ENCODE measurements at places on chromosomes 12 and 14. TPM values are rescaled to one million over a fixed set of nuclear protein-coding genes. Genes with fewer than 3 reads are reported as not detected.

DNA sequence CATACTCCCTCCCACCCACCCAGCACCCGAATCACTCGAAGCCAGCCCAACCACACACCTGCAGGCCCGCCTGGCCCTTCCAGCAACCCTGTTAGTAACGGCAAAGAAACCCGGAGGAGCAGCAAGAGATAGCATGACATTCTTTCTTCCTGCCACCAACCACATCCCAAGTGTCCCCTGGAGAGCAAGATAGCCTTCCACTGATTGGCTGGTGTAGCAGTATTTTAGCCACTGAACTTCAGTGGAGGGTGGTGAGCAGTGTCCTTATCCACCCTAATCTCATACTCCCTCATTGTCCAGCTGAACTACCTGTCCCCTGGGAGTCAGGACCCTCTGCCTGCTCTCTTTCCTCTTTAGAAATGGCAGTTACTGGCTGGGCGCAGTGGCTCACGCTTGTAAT lies 769 bp upstream of the SLC39A5 start:
- no peaks in the 10 kb centered on the region for H3K4me1 ChIP-seq
- no peak for DNase-seq
- peaks cover 17% of the 10 kb centered on the region for H3K36me3 ChIP-seq
- H3K27me3 ChIP-seq, result no peaks in the 10 kb centered on the region
- no peak overlapping the region for H3K27ac ChIP-seq
- H3K4me3 ChIP-seq, result no peak overlapping the region

GRCh38 chr12:13386323-13387039 lies 190.0 kb downstream of the EMP1 start:
- no peaks in the 10 kb centered on the region for H3K4me1 ChIP-seq
- H3K4me3 ChIP-seq, result no peak overlapping the region
- peaks cover 2% of the 10 kb centered on the region for H3K36me3 ChIP-seq
- no peak overlapping the region for H3K27ac ChIP-seq
- H3K27me3 ChIP-seq, result no peaks in the 10 kb centered on the region
- peak; percentile 6 for DNase-seq

DNA sequence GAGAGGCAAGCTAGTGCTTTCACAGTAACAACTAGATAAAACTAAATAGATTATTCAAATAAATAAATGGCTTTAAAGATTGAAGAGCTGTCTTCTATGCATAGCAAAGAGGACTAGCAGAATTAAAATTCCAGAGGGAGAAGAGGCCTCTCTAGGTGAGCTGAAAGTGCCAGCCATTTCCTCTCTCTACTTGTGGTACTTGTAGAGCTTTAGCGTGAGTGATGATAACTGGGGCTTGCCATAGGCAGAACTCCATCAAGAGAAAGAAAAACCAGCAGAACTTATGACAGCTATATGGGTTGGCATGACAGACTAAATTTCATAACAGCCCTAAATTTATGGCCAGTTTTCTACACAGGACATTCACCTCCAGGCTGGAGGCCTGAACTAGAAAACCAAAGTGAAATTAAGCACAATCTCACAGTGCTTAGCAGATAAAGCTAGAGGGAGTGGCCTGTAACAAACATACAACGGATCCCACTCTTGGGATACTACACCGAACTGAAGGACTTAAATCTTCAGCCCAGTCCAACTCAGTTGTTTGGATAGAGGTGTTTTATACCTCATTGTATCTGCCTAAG lies 11.0 kb downstream of the SPTLC2 start:
- no peak for DNase-seq
- H3K4me3 ChIP-seq, result no peak overlapping the region
- peaks cover 24% of the 10 kb centered on the region for H3K36me3 ChIP-seq
- no peak overlapping the region for H3K27ac ChIP-seq

DNA sequence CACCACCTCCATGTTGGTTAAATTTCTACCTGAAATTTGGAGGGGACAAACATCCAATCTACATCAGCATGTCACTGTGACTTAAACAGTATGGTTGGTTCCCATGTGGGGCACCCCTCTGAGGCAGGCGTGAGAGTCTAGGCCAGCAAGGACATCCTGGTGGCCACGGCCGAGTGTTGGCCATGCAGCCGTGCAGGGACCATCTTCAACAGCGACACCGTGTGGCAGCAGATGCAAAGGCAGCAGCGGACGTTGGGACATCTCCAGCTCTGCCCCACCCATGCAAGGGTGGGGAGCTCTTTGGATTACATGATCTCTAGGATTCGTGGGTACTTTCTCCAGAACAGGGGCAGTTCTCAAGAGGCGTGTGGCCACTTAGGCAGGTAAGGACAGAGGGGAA lies 49.8 kb downstream of the NOC4L start:
- no peak overlapping the region for H3K27ac ChIP-seq
- H3K4me1 ChIP-seq, result no peaks in the 10 kb centered on the region
- H3K4me3 ChIP-seq, result no peak overlapping the region
- peak; percentile 67 for DNase-seq
- H3K27me3 ChIP-seq, result peaks cover 6% of the 10 kb centered on the region

DNA sequence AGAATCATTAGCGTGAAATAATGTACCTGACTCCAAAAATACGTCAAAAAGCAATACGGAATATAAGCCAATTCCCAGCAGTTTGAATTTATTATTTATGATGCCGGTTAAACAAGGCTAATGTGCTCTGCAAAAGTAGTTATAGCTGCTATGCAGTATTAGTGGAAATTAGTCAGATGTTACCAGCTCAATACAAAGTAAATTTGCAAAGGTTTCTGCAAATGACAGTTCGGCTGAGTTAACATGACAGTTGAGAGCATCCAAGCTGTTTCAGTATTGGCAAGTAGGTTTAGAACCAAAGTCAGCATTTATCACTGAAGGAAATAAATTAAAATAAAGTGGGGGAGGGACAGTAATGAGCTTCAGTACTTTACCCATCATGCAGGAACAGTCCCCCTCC lies 1665.8 kb upstream of the FLRT2 start:
- H3K27ac ChIP-seq, result no peak overlapping the region
- DNase-seq, result no peak
- H3K4me3 ChIP-seq, result no peak overlapping the region
- peaks cover 3% of the 10 kb centered on the region for H3K36me3 ChIP-seq
- no peaks in the 10 kb centered on the region for H3K4me1 ChIP-seq

- H3K4me1 ChIP-seq, result no peaks in the 10 kb centered on the region
- H3K4me3 ChIP-seq, result no peak overlapping the region
- H3K36me3 ChIP-seq, result no peaks in the 10 kb centered on the region
- DNase-seq, result no peak
- no peak overlapping the region for H3K27ac ChIP-seq
- no peaks in the 10 kb centered on the region for H3K27me3 ChIP-seq
These were observed 2.9 kb upstream of the BIN2 start for GRCh38 chr12:51326698-51327439.

- no peak overlapping the region for H3K27ac ChIP-seq
- no peaks in the 10 kb centered on the region for H3K27me3 ChIP-seq
- H3K4me3 ChIP-seq, result no peak overlapping the region
- H3K36me3 ChIP-seq, result no peaks in the 10 kb centered on the region
- DNase-seq, result no peak
These were observed 13.1 kb upstream of the SMCO3 start for GRCh38 chr12:14827043-14827442.

DNA sequence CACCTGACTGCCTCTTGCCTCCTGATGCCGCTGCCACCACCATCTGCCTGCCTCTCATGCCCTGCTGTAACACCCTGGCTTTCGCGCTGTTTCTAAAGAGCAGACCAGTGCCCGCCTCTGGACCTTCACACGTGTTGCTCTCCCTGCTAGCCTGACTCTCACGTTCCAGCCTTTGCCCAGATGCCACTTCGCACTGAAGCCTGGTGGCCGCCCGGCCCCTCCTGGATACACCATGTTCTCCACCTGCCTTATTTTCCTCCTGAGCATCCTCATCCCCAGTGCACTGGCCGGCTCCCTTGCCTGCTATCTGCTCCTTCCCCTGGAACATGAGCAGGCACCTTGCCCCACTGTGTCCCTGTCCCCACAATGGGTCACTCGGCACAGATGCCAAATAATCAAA lies 146.5 kb downstream of the PIWIL1 start:
- H3K36me3 ChIP-seq, result no peaks in the 10 kb centered on the region
- no peaks in the 10 kb centered on the region for H3K4me1 ChIP-seq
- H3K27me3 ChIP-seq, result no peaks in the 10 kb centered on the region
- H3K27ac ChIP-seq, result no peak overlapping the region
- no peak overlapping the region for H3K4me3 ChIP-seq

The CDCA3 gene
- total RNA-seq, result 48.6 TPM

The B4GALNT1 gene
- 2.6 TPM for total RNA-seq

The BCL7A gene
- 18.2 TPM for total RNA-seq

The SRRM4 gene
- 1.1 TPM for total RNA-seq
